ENCODE measurements at places on chromosomes 4 and X.

- no peak for DNase-seq
These were observed 496.6 kb downstream of the STIM2 start for GRCh38 chr4:27357283-27357682.

GRCh38 chr4:26441102-26441501 lies 49.2 kb downstream of the CCKAR start:
- DNase-seq, result no peak

DNA sequence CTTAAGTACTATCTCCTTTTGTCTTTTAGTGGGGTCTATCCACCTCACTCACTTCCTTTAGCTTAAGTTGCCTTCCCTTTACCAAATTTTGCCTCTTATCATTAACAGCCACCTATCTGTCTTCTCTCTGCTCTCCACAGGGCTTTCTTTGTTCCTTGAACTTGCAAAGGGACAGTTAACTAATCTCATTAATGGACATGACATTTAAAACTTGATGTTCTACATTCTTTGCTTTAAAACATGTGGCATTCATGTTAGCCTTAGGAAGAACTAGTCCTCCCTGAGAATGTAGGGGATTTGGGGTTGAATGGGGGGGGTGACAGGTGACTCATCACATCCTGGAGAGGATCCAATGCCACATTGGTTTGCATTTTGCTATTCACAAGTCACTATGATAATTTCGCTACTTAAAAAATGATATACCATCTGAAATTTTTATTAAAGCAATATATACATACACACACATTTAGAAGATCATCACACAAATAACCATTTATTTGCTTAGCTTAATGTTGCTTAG lies 41.0 kb upstream of the DMD start:
- DNase-seq, result no peak

DNA sequence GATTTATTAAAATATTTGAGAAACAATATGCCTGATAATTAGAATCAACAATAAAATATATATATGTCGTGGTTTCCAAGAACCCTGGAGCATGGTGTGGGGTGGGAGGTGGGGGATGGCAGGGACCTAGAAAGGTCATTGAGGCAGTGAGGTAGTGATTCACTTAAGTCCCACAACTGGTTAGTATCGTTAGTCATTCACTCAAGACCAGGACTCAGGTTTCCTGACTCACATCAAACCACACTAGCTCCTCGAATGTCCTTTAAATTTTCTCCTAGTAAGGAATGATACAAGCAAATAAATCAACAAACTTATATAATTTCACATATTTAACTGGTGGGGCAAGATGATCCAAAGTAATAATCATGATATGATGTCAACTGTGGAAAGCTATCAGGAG lies 158.8 kb upstream of the AADAT start:
- no peak for DNase-seq

GRCh38 chr4:11470438-11471045 lies 41.8 kb upstream of the HS3ST1 start:
- DNase-seq, result no peak

GRCh38 chr4:76781698-76782595 lies 116.0 kb downstream of the SOWAHB start:
- DNase-seq, result no peak

- DNase-seq, result peak; percentile 56
These were observed 42.4 kb downstream of the KDM6A start for GRCh38 chrX:44915361-44915868.

DNA sequence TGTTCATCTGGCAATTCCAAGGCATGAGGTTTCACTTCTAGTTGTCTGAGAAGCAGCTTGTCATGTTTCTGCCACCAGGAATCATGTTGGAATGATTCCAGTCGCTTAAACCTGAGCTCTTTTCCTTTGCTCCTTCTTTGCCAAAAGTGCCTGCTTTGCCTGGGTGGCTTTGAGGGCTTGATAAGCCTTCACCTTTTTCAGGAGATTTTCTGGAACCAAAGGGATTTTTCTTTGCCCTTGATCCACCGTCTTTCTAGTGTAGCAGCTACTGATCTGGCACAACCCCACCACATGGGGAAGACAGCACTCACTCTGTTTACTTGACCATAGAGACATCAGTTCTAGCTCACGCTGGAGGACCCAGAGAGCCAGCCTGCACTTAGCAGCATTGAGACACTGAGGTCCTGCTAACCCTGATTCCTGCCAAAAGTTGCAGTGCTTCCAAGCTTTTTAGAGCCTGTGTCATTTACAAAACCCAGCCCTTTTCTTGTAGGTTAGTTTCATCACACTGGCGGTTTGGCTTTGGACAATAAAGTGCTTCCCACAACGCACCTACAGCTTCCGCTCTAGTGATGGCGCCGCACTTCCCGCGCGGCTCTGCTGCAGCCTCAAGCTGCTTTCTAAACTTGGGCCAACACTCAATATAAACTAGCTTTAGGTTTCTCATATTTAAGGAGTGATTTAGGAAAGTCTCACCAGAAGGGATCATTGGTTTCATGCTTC lies 7.3 kb upstream of the CCNI start:
- DNase-seq, result no peak

DNA sequence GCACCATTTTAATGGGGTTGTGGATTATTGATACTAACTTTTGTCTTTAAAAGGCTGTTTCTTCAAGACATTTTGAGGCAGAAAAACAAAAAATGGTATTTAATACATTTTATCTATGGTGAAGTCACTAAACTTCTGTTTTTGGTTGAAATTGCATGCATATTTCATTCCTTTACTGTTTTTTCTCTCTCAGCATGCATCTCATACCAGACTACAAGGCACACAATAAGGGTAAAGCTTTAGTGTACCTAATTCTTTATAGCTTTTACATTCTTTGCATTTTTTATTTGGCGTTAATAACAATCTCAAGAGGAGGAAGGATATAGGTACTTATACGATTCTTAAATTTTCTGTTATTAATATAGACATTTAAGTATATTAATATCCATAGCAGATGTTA lies 151.0 kb upstream of the DKK2 start:
- no peak for DNase-seq

DNA sequence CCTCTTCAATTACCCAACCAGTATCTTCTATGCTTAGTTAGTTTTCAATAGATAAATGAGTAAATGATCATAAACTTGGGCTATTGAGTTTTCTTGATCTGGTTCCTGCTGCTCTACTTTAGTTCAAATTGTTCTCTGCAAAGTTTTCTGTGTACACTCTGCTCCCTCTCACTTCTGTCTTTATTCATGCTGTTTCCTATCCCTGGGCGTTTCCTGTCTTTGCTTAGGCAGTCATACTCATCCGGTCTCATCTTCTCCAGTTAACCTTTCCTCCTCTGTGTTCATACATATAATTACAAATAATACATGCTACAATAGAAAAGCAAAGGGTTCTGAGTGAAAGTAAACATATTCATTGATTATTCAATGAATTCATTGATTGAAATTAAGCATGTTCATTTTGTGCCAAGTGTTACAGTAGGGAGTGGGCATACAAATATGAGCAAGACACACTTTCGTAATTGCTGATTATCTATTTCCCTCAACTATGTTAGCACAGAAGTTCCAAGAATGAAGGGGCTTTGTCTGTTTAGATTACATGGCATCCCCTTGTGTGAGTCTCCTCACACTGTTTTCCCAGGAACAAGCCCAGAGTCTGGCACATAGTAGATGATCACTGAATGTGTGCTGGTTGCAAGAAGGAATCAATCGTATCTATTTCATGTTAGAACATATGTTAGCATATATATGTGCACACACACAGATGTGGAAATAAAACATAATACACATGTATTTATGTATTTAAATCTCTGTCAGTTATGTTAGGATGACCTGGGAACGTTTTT lies 1.1 kb downstream of the RAB39B start:
- DNase-seq, result no peak

DNA sequence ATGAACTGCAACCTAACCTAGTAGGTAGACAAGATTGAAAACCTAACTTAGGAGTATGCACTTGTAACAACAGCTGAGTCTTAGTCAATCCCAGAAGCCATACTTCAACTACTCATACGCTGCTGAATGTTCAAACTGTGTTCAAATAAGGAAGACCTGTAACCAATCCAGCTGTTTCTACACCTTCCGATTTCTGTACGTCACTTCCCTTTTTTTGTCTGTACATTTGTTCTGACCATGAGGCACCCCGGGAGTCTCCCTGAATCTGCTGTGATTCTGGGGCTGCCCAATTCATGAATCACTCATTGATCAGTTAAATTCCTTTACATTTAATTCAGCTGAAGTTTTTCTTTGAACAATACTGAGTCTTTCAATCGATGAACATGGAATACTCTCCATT lies 89.5 kb downstream of the BMP3 start:
- no peak for DNase-seq

DNA sequence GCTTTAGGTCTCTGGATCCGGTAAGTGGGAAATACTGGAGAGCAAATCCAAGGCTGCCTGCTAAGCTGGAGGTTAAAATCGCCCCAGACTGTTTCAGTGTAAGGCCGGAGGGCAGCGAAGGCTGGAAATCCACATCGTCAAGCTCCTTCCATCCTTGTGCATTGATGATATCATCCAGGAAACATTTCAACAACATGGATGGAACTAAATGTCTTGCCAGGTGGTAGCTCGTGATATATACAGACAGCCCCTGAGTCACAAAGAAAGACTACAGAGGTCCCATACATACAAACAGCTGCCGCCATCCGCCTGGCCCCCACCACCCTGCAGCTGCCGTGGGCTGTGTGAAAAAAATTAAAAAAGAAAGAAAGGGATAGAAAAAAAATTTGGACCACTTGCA lies 148.9 kb upstream of the RBPJ start:
- no peak for DNase-seq

DNA sequence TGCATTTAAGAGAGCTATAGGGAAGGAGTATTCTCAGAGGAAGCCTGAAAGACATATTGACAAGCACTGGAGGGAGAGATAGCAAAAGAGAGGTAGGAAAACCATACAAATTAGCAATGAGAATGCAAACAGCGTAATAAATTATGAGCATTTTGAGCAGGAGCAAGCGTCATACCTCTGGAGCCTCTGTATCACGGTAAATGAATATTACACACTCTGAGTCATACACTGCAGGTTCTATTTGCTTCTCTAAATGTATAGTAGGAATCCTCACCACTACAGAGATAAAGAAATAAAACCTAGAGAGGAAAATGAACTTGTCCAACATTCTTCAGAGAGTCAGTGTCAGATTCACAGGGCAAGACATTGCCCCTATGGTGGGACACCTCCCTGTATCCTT lies 46.4 kb upstream of the GABRE start:
- no peak for DNase-seq
